NCI-H2107 (cell line): ENCODE measurements at places on chromosomes 11 and 22.
A peak's percentile ranks its signal among the peaks of the same experiment; 100 is the strongest.

GRCh38 chr11:68115285-68115684, 5.9 kb downstream of the CHKA start:
- no peak for DNase-seq

- DNase-seq: no peak
These were observed 1.7 kb downstream of the MAPK8IP2 start for GRCh38 chr22:50602338-50602700.

GRCh38 chr11:121571506-121571905, 118.7 kb upstream of the SORL1-AS1 start:
- no peak for DNase-seq

GRCh38 chr11:119229288-119229672, 23.1 kb downstream of the CBL start:
- no peak for DNase-seq

DNA sequence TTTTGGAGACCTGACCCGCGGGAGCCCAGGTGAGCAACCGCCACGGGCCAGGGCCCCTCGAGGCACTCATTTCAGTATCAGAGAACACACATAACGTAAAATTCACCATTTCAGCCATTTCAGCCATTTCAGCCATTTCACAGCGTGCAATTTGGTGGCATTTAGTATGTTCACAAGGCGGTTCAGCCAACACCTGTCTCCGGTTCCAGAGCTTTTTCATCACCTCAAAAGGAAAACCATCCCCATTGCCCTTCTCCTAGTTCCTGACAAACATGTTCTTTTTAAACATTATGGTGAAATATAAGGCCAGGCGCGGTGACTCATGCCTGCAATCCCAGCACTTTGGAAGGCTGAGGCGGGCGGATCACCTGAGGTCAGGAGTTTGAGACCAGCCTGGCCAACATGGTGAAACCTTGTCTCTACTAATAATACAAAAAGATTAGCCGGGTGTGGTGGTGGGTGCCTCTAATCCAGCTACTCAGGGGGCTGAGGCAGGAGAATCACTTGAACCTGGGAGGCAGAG, 119.3 kb downstream of the KCNQ1 start:
- no peak for DNase-seq

DNA sequence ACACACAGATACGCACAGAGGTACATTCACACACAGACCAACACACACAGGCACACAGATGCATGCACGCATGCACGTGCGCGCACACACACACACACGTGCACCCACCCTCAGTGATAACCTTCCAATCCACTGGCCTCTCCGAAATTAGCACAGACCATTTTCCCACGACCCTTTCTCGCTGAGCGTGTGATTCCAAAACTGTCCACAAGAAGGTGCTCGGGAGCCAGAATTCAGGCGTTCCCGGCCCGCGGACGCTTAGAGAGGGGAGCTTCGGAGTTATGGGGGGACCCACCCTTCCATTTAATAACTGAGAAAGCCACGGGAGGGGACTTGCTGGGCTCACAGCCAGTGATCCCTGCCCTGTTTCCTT, 33.8 kb upstream of the SLC35C1 start:
- no peak for DNase-seq

GRCh38 chr11:102367364-102367763, 20.4 kb downstream of the BIRC2 start:
- no peak for DNase-seq

DNA sequence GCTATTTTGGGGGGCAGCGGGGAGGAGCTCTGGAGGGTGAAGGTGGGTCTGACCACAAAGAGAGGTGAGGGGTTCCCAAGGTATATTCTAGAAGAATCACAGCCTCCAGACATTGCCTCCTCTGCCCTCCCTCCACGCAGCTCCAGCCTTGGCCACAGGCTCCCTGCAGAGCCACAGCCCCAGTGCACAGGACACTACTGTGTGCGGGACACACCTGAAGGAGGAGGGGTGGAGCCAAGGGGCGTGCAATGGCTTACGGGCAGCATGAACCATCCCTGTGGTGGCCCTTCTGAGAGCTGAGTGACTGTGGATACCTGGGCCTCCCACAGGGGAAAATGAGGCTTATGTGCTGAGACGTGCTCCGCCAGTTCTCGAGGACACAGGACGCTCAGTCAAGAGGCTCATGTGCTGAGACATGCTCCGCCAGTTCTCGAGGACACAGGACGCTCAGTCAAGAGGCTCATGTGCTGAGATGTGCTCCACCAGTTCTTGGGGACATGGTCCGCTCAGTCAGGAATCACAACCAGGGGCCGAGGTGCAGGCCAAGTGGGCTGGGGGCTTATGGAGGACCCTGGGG, 417.3 kb downstream of the SHANK2 start:
- peak; percentile 59 for DNase-seq

DNA sequence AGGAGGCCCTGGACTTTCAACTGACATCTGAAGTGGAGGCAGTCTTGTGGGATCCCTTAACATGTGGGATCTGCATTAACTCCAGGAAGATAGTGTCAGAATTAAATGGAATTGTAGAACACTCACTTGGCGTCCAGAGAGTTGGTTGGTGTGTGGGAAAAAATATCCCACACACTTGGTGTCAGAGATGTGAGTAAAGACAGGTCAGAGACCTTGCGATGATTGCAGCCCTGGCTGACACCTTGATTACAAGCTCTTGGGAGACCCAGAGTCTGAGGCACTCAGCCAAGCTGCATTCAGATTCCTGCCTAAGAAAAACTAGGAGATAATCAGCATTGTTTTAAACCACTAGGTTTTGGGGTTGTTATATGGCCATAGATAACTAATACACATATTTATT, 7.2 kb upstream of the TPCN2 start:
- no peak for DNase-seq

- DNase-seq: no peak
These were observed 3.5 kb upstream of the POU2F3 start for GRCh38 chr11:120236169-120237107.

GRCh38 chr11:90855531-90855930, 632.7 kb upstream of the CHORDC1 start:
- DNase-seq: no peak

DNA sequence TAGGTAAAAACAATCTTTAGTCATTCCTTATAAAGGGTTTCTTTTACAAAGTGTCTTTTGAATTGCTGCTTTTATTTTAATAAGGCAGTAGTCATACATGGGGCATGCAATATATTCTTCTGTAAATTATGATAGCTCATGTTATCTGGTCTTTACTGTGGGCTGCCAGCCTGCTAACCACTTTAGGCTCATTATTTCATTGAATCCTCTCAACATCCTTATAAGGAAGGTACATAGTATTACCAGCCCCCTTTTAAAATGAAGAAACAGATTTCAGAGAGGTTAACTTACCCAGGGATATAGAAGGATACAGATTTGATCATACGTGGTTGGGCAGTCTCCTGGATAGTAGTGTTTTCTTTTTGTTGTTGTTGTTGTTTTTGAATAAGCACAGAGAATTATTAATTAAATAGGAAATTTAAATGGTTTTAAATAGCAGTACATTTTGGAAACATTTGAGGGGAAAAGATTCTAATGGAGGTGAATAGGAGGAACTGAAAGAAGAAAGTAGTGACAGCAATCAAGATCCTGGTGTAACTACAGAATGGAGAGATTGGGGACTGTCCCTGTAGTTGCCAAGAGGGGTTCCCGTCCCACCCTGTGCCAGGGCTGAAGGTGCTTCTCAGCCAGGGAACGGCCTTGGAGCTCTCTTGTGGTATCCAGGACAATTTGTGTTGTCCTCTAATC, 21.0 kb downstream of the SPECC1L start:
- DNase-seq: no peak

DNA sequence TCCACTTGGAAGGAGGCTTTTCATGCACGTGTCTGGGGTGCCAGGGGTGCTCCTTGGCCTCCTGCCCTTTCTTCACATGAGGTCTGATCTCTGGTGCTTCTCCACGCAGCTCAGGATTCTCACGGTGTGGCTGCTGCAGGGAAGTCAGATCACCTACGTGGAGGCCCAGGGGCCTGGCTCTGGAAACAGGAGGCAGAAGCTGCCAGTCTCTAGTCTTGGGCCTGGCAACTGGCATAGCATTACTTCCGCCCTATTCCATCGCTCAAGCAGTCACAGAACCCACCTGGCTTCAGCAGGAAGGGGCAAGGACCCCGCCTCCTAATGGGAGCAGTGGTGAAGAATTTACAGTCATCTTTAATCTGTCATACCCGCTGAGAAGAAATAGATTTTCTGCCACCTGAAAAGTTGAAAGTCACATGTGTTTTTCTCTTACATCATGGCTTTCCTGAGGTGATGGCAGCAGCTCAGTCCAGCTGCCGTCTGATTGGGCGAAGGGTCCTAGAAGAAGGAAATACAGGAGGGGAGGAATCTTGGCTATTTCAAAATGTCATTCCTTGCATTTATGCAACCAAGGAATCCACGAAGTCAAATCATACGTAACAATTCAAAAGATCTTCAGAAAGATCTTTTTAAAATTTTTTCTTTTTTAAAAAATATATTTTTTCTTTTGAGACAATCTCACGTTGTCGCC, 50.1 kb upstream of the DKK3 start:
- DNase-seq: no peak

DNA sequence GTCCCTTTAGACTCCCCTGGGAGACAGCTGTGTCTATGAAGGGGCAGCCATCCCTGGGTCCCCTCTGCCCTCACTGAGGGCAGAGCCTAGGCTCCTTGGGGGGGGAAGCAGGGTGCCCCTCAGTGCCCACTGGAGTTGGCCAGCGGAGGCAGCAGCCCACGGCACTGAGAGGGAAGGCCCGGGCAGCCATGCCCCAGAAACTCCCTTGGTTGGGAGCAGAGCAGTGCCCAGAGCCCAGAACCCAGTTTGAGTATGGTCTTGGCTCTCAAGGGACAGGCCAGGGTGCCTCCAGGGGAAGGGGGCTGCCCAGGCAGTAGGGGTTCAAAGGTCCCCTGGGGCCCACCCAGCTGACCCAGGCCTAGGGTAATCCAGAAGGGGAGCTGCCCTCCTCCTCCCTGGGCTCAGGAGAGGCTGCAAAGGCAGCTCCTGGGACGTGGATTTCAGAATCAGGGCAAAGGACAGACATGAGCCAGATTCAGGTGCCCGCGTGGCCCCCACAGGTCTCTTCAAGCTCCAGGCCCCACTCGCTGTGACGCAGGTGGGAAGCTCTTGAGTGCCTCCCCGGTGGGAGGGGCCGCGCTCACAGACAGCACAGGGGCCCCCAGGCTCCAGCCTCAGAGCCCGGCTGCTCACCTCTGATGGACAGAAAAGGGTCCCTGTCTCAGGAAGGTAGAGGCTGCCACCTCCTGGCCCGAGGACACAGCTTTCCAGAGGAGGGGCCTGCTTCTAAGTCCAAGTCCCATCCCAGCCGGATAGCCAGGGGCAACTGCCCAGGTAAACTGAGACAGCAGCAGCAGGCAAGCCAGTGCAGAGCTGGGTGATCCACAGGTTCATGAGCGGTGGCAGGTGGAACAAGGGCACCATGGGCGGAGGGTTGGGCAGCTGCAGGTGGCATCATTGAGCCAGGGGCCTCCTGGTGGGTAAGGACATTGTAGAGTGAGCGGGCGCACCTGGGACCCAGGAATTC, 2.6 kb downstream of the C11orf21 start:
- no peak for DNase-seq

- DNase-seq: no peak
These were observed 671 bp upstream of the PICALM start for GRCh38 chr11:86069408-86070101.

GRCh38 chr11:114472661-114473060, 33.4 kb downstream of the REXO2 start:
- DNase-seq: no peak

DNA sequence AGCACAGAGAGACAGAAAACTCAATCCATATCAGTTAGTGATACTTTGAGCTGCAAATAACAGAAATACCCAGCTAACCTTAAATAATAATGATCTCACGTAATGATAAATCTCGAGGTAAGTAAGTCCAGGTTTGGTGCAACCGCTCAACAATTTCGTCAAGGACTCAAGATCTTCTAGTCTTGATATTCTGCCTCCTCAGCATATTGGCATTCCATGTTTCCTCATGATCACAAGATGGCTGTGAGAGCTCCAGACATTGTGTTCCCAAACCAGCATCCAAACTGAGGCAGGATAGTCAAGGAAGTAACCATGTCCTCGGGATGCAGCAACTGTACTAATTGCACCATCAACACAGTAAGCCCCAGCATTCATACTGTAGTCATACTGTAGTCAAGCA, 7.5 kb upstream of the LARGE1 start:
- DNase-seq: no peak

GRCh38 chr22:42648368-42649245, 585 bp downstream of the CYB5R3 start:
- DNase-seq: no peak

GRCh38 chr22:17047656-17048055, 37.1 kb upstream of the IL17RA start:
- no peak for DNase-seq

DNA sequence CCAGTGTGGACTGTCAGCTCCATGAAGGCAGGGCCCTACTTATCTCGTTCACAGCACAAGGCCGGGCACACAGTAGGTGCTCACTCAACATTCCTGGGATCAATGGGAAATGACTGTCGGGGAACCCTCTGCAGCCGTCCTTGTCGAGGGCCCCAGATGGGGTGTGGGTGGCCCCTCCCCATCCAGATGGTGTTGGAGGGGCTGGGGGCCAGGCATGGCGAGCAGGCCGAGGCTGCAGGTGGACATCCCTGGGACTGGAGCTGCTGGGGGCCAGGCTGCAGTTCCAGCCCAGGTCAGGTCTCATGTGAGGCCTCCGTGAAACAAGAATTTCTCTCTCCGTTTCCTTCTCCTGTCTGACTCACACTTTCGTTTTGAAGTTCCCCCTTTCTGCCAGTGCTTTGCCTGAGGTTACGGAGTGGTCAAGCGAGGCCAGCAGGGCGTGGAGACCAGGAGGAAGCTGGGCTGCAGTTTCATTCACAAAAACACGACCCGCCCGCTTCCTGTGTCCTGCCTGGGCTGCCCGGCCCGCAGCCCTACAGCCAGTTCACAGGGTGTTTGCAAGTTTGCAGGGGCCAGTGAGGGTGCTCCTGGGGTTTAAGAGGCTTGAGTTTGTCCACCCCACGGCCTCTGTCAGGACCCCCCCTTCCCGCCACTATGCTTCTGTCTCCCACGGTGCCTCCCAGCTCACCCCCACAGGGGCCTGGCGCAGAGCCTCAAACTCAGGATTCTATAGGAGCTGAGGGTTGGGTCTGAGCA, 4.5 kb downstream of the MYEOV start:
- no peak for DNase-seq

DNA sequence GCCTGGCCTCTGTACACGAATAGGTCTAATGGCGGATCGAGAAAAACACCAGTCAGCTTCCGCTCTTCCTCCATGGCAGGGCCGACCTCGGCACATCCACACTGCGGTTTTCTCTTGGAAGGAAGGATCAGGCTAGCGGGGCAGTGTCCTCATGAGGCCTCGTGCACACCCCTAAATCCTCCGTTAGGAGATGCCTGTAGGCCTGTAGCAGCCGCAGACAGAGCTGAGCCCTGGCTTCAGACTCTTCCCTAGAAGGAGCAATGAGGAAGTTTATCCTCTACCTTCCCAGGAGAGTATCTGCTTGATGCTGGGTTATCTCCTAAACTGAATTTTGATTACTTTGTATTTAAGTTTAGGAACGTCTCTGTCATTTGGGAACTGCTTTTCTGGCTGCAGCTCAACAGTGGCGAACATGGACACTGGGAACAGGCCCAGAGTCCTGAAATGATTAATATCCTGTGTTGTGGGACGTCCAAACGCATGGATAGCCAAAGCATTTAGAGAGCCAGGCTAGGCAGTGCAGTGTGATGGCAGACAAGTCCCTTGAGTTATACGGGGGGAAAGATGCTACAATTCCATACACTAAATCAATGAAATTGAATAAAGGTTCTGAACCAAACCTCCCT, 16.5 kb upstream of the BMAL1 start:
- DNase-seq: no peak

- DNase-seq: no peak
These were observed 26.5 kb downstream of the CTNND1 start for GRCh38 chr11:57787920-57788702.
